ENCODE measurements at places on chromosomes 2 and 18.

- no peak for DNase-seq
These were observed 62.8 kb upstream of the RNF152 start for GRCh38 chr18:61955644-61956043.

GRCh38 chr2:226030788-226031646 is 631.5 kb downstream of the NYAP2 start:
- DNase-seq: no peak

DNA sequence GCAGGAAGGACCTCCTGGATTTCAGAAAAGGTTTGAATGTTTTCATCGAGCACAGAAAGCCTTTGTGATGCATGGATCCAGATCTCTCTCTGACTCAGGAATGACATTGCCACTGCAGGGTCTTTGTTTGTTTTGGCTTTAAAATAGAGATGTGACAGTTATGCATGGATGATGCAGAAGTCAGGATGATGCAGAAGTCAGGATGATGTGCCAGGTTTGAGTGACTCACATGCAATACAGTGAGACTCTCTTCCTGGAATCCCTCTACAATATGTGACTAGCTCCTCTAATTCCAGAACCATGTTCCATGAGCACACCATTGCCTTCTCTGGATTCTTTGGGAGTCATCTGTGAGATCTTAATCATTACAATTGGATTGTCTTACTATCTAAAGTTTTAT is 177.9 kb upstream of the RAB6C start:
- no peak for DNase-seq

- no peak for DNase-seq
These were observed 37.6 kb upstream of the PSME4 start for GRCh38 chr2:54008439-54008838.

DNA sequence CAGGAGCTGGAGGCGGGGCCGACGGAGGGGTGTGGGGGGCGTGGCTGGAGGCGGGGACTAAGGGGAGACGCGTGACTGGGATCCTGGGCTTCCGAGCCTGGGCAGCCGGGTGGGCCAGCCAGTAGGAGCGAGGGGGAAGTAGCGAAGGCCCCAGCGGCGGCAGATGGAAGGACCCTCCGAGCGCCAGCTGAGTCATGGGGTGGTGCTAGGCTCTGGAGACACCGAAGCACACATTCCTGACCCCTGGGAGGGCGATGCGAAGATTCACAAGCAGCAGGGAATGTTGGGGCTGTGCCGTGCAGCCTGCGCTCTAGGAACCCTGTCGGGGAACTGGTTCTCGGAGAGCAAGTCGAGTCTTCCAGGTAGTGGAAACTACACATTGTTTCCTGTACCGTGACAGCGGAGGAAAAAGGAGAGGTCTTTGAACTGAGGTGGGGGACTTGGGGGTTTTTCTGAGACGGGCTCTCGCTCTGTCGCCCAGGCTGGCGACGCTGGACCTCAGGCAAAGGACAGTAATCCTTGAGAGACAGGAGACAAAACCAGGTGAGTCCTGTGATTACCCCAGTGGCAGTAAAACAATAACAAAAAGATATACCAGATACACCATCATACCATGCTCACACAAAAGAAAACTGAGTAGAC is 650 bp upstream of the AFG3L2 start:
- no peak for DNase-seq

DNA sequence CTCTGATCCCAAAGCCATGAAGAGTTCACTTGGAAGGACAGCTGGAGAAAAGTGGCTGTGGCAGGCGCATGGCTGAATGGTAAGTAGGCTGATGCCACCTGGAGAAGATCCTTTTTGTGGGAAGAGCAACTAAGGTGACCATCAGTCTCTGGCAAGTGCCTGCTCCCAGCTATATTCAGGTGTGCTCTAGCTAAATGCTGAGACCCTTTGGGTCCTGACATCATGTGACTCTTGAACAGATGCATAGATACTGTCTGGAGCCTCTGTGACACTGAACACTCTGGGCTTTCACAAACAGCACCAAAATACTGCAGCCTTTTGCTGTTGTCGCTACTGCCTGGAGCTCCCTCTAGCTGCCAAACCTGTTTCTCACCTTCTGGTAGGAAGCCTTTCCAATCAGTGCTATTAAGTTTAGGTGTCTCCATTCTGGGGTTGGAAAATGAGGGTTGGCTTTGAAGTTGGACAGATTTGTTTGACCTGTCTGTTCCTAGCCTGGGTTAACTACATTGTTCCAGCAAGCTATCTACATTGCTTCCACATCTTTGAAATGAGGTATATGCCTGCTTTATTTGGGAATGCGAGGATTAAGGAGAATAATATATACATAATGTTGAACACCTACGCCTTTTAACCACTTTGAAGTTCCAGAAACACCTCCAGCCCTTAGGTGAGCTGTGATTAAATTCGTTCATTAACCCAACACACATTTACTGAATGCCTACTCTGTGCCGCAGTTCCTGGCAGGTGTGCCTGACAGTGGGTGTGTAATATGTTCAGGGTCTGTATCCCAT is 3.1 kb downstream of the EGR4 start:
- DNase-seq: no peak

- no peak for DNase-seq
These were observed 32.6 kb upstream of the ADAM23 start for GRCh38 chr2:206410714-206411113.

Measured in cortex of kidney (tissue), 1 donor.